ENCODE measurements at places on chromosomes 6 and 20.

- peak; percentile 42 for DNase-seq
Observed at GRCh38 chr20:53939572-53940359, 130.6 kb downstream of the BCAS1 start.

DNA sequence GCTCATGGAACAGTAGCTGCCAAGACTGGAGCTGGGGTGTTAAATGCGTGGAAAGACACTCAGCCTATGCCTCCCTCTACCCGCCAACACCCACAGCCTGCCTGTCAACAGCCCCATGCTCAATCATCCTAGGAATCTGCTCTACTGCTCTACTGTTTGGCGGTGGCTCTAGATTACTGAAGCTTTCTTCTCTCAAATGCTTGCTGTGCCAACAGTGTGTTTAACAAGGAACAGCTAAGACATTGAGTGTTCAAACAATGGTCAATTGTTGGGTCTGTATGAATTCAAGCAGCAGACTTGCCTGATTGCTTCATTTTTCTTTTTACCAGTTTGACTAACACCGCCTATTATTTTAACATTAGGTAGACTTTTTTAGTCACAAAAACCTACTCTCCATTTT, 258.6 kb downstream of the SOD2 start:
- no peak for DNase-seq

GRCh38 chr6:166463359-166464067, 80.8 kb upstream of the MPC1 start:
- DNase-seq = no peak

- DNase-seq = no peak
Observed at GRCh38 chr6:160000280-160000704, 31.4 kb downstream of the IGF2R start.

DNA sequence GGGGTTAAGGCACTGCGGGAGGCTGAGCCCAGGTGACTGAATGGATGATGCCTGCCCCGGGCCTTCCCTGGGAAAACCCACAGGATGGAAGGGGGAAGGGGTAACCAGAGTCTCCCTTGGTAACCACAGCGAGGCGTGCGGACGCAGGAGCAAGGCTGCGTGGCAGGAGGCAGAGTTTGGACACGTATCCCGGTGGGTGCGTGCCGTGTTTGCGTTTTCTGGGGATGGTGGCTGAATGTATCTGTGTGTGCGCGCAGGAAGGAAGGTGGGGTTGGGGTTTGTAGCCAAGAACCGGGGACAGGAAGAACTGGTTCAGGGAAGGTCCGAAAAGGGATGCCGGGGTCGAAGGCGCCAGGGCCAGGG, 1.8 kb downstream of the MDGA1 start:
- no peak for DNase-seq

DNA sequence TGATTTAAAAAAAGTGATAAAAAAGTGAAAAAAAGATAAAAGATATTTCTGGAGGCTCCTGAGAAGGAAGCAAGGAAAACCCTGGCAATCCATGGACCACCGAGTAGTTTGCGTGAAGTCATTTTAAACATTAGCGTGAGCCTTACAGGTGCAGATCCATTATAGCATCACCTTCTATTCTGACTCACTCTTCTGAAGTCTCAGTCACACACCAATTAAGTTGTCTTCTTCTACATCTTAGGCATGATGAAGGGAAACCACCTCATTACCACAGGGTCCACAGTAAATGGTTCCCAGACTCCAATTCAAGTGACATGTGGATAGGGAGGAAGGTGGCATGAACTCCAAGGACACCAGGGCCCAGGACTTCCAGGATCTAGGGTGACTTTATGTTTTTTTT, 99.1 kb downstream of the GJA10 start:
- DNase-seq = no peak

DNA sequence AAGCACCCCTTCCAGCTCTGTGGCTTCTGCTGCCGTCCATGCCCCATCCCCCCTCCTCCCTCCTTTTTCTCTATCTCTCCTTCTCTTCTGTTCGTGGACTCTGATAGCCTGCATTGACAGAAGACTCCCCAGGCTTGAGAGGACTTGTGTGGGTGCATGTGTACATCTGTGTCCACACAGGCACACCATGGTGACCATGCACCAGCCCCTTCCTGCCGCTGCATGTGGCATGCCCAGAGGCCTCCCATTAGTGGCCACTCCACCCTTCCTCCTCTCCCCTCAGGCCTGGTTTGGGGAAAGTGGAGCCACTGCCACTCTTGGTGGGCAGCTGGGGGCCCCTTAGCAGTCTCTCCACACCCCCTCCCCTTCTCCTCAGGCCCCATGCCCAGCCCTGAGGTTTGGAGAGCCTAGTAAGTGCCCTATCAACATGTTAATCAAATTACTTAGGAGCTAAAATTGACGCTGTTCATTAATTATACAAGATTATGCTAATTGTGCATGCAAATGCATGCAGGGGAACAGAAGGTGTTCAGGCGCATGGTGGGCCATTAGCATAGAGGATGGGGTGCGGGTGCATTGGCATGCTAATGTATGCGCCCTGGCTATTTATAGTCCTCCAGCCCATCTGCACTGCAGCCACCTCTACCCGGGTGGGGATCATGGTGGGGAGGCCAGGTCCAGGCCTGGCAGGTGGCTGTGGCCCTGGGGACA, 45.9 kb downstream of the EBF4 start:
- no peak for DNase-seq

- DNase-seq = no peak
Observed at GRCh38 chr6:166625356-166625755, 1.7 kb downstream of the RPS6KA2 start.

DNA sequence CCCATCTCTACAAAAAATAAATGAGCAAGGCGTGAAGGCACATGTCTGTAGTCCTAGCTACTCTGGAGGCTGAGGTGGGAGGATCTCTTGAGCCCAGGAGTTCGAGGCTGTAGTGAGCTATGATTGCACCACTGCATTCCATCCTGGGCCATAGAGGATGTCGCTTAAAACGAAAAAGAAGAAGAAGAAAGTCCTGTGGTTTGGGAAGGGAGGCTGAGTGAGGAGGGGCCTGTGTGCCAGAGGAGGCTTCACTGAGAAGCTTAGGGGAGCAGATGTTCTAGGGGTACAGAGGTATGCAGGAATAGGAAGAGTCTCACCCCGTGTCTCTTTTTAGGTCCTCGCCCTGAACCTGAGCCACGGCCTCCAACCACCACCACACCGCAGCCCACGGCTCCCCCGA, 4.2 kb downstream of the MMP9 start:
- no peak for DNase-seq

GRCh38 chr6:134352786-134353480, 35.0 kb upstream of the SGK1 start:
- no peak for DNase-seq

DNA sequence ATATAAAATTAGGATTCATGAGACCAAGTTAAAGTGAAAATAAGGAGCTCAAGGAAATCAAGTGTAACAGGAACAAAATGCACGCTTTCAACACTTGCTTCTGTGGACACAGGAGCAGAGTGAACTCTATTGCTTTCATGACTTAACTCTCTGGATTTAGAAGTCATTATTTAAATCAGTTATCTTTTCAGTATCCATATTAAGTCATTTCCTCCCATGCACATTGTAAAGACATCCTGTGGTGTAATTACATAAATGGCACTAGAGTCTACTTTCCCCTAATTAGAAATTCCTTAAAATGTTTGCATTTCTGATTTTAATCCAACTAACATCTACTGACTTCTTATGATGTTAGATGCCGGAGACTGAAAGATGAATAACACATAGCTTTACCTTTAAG, 88.0 kb downstream of the INSM1 start:
- no peak for DNase-seq

GRCh38 chr20:61556111-61556510, 304.1 kb downstream of the CDH4 start:
- no peak for DNase-seq

- no peak for DNase-seq
Observed at GRCh38 chr6:6973721-6974120, 134.0 kb upstream of the RREB1 start.

DNA sequence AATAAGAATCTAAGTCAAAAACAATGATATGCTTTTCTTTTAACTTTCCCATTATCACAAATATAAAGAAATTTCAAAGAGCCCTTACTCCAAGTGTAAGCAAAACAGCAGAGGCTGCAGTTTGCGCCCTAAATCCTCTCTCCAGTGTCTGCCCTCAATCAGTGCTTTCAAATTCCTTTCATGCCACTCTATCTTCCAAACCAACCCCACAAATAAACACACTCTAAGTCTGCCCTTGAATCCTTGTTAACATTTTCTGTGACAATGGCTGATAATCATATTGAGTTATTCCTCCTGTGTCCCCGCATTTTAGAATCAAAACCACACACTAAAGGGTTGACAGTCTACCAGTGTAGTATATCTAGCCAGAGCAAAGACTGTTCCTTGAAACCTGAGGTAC, 317.9 kb upstream of the MARCKS start:
- DNase-seq = no peak

- DNase-seq = no peak
Observed at GRCh38 chr6:7726416-7727085, 652 bp downstream of the BMP6 start.

DNA sequence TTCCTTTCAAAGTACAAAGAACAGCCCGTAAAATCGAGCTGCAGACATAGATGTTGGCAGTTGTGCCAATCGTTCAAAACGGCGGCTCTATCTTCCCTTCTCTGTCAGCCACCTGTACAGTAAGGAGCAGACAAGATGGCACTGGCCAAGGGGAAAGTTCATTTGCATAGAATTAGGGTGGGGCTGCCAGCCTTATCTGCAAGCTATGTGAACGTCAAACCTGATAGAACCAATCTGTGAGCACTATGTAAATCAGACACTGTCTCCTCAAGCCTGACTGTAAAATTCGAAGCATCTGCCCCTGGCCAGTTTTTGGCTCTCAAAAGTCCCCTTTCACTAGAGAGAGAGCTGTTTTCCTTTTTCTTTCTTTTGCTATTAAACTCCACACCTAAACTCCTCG, 374.5 kb downstream of the EPM2A start:
- DNase-seq = no peak

DNA sequence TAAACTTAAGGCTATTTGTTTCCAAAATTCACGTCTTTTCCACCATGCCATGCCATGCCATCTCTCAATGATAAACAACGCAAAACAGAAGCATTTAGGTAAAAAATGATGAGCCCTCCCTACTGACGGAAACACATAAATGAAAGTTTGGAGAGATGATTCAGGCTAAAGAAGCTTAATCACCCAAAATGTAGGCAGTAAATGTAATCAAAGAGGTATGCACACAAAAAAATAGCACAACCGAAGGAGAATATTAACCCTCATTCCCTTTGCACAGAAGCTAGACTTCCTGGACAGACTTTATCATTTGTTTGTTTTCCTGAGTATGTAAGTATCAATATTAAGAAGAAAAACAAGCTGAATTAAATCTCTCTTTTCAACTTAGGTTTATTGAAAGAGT, 28.8 kb downstream of the DCDC2 start:
- no peak for DNase-seq

GRCh38 chr6:107806691-107807090, 17.4 kb downstream of the SCML4 start:
- DNase-seq = no peak

GRCh38 chr6:19035461-19036195, 648.5 kb downstream of the RNF144B start:
- DNase-seq = no peak

DNA sequence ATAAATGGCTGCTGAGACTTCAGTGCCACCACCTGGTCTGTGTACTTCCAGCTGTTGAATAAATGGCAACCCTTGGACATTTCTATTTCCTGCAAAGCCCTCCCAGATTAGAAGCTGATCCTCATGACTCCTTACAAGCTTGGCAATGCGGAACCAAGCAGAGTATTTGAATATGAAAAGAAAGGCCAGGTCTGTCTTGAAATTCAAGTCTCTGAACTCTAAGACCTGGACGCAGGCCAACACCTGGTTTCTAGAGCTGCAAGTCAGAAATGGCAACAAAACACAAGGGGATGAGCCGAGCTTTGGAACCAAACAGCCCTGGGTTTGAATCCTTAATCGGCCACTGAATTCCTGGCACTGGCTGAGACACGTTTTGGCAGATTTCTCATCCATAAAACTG, 353.4 kb downstream of the PTPRT start:
- no peak for DNase-seq

DNA sequence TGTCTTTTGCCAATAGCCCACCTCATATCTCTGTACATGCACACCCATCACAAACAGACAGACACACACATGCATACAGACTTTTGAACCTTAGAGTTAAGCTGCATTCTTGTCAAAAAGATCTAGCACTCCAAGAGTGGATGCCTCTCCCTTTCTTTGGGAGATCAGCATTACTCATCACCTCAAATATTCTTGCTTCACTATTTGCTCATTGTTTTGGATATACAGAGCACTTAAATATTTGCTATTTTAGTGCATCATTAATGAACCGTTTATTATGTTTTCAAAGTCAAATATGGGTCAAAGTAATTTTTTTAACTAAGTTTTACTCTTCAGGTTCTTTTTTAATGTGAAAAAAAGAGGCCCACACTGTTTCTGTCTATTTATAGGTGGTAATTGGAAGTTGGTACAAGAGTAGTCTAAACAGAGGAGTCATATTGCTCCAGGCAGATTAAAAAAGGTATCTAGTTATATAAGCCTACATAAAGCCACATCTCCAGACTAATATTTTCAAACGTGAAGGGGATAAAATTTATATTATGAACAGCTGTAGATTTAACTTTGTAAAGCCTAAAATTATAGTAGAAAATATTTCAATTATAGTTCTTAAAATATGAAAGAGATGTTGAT, 102.6 kb downstream of the FLRT3 start:
- DNase-seq = no peak

DNA sequence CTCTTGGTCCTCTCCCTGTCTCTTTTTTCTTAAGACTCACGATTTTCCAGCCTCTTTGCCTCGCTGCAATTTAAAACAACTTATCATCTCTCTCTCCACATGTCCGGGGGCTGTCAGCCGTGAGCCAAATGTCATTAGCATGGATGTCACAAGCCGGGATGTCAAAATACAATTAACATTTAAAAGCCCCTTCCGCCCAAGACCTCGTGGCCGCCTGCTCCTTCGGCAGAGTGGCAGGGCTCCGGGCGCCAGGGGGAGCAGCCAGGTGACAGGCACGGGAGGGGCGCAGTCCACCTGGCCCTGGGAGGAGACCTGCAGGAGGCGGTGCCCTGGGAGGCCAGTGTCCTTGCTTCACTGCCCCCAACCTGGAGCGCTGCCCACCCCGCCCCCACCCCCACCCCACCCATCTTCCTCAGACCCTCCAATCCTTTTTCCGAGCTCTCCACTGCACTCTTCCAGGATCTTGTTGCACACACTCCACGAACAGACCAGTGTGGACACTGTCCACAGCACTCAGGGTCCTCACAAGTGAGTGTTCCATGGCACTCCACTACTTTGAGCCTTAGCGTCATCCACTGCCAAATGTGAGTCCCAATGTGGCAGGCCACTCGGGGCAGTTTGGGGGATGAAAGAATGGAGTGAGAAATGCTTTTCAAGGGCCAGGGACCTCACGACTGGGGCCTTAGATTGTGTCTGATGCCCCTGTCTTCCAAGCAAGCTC, 5.6 kb upstream of the GRM4 start:
- no peak for DNase-seq

DNA sequence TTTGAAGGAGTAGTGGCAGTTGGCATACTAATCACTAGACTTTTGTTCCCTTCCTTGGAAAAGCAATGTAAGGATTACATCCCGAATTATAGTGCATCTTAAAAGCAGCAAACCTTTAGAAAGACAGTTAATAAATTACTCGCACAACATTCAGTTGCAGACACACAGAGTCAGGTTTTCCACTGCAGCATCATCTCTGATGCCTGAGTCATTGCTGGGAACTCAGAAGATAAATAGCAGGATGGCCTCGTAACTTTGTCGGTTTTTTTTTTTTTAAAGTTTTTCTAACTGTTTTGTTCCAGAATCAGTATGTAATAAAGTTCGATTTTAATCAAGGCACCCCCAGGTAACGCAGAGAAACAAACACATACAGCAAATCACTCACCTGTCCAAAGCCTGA, 34.3 kb downstream of the GJA10 start:
- DNase-seq = no peak
